ENCODE measurements at places on chromosomes 1 and 21. TPM values are rescaled to one million over a fixed set of nuclear protein-coding genes. Genes with fewer than 3 reads are reported as not detected.

The OR2L3 gene
- not detected for total RNA-seq

The TRIM67 gene
- total RNA-seq = not detected

The NHLH2 gene
- not detected for total RNA-seq

The ZBTB7B gene
- total RNA-seq = 7.6 TPM

The SUMO3 gene
- total RNA-seq = 77.9 TPM

The SLC2A1 gene
- total RNA-seq = 36.9 TPM

The TRIM17 gene
- total RNA-seq = not detected

The ZMYM1 gene
- 27.1 TPM for total RNA-seq

The CHI3L1 gene
- total RNA-seq = not detected

The CNTN2 gene
- total RNA-seq = not detected

The CFAP45 gene
- total RNA-seq = 0.13 TPM

The POGK gene
- 26.1 TPM for total RNA-seq

The TTLL7 gene
- total RNA-seq = 1.5 TPM

The KRTAP13-2 gene
- not detected for total RNA-seq

Data from bladder microvascular endothelial cell (primary cell).